NCI-H2171 (cell line): ENCODE measurements at places on chromosomes 1 and 21.

- no peak for DNase-seq
Observed at GRCh38 chr1:9589719-9590157, 1.0 kb downstream of the TMEM201 start.

- DNase-seq = no peak
Observed at GRCh38 chr21:34695434-34695833, 26.6 kb downstream of the CLIC6 start.

DNA sequence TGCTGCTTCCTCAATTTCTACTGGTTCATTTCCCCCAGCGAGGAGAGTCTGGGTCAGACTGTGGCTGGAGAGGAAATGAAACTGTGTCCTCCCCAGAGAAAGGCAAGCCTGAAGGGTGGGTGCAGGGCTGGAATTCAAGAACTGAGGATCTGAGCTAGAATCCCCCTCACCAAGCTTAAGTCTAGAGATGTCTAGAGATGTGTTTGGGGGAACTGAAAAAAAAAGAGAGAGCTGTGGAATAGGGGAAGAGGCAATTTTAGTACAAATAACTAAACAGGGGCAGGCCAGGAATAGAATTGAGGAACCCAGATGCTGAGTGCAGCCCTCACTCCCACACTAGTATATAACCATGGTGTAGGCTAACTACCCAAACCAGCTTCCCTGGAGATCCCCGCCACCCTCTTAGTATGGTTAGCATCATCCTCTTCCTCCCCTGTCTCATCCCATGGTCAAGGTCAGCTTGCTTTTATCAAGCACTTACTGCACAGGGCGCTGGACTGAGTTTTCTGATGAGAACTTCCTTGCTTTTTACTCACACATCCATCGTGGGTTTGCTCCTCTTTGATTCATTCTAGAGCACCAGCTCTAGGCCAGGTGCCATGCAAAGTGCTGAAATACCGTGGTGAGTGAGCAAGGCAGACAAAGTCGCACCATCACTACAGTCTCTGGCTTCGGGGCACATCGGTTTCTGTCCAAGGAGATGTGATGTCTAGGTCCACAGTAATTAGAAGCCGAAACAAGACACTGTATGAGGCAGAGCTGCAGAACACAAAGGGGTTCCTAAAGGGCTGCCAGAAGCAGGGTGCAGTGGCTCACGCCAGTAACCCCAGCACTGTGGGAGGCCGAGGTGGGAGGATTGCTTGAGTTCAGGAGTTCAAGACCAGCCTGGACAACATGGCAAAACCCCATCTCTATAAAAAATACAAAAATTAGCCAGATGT is 112.9 kb upstream of the IPO9 start:
- DNase-seq = no peak

DNA sequence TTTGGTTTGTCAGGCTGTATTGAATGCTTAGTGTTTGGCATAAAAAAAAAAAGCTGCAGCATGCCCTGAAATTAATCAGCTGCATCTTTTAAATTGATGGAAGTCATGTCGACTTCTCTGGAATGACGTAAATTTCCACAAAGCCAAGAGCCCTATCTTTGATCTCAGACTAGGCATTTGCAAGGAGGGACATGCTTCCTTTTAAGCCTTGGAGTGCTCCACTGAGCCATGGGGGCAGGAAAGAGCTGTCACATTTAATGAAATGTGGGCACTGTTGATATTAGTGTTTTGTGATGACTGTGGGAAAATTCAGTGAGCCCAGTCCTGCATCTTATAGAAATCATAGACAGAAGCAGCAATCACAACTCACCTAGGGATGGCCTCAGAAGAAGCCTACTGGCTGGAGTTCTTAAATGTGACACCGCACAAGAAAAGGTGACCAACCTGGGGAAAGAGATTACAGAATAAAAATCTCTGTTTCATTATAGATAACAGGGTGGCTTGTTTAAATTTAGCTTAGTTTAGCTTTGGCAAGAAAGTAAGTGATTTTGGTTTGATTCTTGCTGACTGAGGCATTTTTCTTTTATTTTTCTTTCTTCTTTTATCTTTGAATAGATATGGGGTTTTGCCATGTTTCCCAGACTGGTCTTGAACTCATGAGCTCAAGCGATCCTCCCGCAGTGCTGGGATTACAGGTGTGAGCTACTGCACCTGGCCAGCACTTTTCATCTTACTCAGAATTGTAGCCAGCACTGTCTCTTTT is 188.2 kb downstream of the HHAT start:
- DNase-seq = no peak

DNA sequence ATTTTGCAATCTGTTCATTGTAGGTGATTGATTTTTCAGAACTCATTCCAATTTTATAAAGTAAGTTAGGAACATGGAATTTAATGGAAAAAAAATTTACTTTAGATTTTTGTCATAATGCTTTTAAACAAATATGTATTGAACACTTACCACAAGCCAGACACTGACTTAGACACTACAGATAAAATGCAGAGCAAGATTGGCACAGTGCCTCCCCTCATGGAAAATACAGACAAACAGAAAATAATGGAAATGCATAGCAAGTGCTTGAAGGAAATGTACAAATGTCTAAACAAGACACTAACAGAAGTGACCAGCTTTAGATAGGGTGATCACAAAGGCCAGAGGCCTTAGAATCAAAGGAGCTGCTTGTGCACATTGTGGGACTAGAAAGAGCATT is 260.5 kb upstream of the ADGRL2 start:
- no peak for DNase-seq
